Smooth muscle cell of bladder (primary cell): ENCODE measurements at places on chromosomes 6 and 20. TPM values are rescaled to one million over a fixed set of nuclear protein-coding genes. Genes with fewer than 3 reads are reported as not detected.

Gene BTN1A1
- total RNA-seq, result not detected in 2 replicates

Gene TRIM40
- not detected in 2 replicates for total RNA-seq

Gene PIM1
- total RNA-seq, result 35.3 and 44.7 TPM in 2 replicates

Gene CUL7
- 44.5 and 49.3 TPM in 2 replicates for total RNA-seq

Gene SEMG1
- not detected in 2 replicates for total RNA-seq

Gene RSPO3
- total RNA-seq, result 3.7 and 17.4 TPM in 2 replicates

Gene OR2H1
- total RNA-seq, result 0.14 TPM in 1 of 2 replicates, not detected in the other
